ENCODE measurements at places on chromosomes 2 and 18. TPM values are rescaled to one million over a fixed set of nuclear protein-coding genes. Genes with fewer than 3 reads are reported as not detected.

FOXD4L1 gene
- total RNA-seq: 0.78 TPM

PLGLB2 gene
- 2.4 TPM for total RNA-seq

FKBP1B gene
- total RNA-seq: 13.2 TPM

OR6B2 gene
- total RNA-seq: not detected

- H3K27me3 ChIP-seq: no peaks in the 10 kb centered on the region
- DNase-seq: no peak
- H3K27ac ChIP-seq: no peak overlapping the region
- H3K4me3 ChIP-seq: no peak overlapping the region
- peaks cover 3% of the 10 kb centered on the region for H3K4me1 ChIP-seq
- H3K36me3 ChIP-seq: no peaks in the 10 kb centered on the region
Observed at GRCh38 chr18:49690312-49690711, 123.0 kb downstream of the ACAA2 start.

GRCh38 chr18:13548966-13549879, 177.1 kb downstream of the FAM210A start:
- no peaks in the 10 kb centered on the region for H3K36me3 ChIP-seq
- peaks cover 11% of the 10 kb centered on the region for H3K4me1 ChIP-seq
- H3K27ac ChIP-seq: no peak overlapping the region
- DNase-seq: no peak
- no peak overlapping the region for H3K4me3 ChIP-seq
- no peaks in the 10 kb centered on the region for H3K27me3 ChIP-seq

IL1A gene
- total RNA-seq: 1.9 TPM

DNA sequence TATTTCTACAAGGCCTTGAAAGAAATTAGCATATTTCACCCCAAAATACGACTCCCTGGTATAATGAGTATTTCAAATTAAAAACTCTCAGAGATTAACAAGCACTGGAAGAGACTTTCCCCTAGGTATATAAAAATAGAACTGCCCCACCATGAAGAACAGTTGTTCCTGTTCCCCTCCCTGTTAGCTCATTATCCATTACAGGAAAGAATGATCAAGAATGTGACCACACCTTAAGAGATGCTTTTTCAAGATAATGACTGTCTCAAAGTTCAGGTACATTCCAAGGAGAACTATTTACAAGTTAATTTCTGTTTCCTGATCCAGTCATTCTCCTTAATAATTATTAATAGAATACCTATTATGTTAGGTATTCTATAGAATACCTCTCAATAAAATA, 1220.6 kb upstream of the CDH2 start:
- no peaks in the 10 kb centered on the region for H3K4me1 ChIP-seq
- H3K4me3 ChIP-seq: no peak overlapping the region
- no peaks in the 10 kb centered on the region for H3K27me3 ChIP-seq
- no peaks in the 10 kb centered on the region for H3K36me3 ChIP-seq
- DNase-seq: no peak
- H3K27ac ChIP-seq: no peak overlapping the region

- no peak overlapping the region for H3K27ac ChIP-seq
- H3K4me1 ChIP-seq: no peaks in the 10 kb centered on the region
- no peaks in the 10 kb centered on the region for H3K36me3 ChIP-seq
- DNase-seq: no peak
- no peak overlapping the region for H3K4me3 ChIP-seq
Observed at GRCh38 chr2:181146171-181146570, 165.8 kb downstream of the UBE2E3 start.

DNA sequence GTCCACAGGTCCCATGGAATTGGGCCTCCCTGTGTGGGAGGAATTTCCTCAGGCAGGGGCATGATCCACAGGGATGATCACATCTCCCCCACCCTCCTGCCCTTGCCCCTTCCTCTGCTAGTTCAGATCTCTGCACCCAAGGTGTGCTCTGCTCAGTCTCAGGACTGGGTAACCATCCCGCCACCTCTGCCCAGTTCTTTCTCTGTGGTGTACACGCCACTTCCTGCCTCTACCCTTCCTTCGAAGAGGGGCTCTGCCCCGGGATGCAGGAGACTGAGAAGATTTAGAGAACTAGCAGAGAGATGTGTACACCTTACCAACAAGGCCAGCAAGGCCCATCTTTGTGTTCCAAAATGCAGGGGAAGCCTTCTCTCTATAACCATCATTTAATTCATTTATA, 160.4 kb downstream of the CELF4 start:
- H3K27ac ChIP-seq: no peak overlapping the region
- H3K36me3 ChIP-seq: no peaks in the 10 kb centered on the region
- no peak for DNase-seq
- no peaks in the 10 kb centered on the region for H3K27me3 ChIP-seq

DNA sequence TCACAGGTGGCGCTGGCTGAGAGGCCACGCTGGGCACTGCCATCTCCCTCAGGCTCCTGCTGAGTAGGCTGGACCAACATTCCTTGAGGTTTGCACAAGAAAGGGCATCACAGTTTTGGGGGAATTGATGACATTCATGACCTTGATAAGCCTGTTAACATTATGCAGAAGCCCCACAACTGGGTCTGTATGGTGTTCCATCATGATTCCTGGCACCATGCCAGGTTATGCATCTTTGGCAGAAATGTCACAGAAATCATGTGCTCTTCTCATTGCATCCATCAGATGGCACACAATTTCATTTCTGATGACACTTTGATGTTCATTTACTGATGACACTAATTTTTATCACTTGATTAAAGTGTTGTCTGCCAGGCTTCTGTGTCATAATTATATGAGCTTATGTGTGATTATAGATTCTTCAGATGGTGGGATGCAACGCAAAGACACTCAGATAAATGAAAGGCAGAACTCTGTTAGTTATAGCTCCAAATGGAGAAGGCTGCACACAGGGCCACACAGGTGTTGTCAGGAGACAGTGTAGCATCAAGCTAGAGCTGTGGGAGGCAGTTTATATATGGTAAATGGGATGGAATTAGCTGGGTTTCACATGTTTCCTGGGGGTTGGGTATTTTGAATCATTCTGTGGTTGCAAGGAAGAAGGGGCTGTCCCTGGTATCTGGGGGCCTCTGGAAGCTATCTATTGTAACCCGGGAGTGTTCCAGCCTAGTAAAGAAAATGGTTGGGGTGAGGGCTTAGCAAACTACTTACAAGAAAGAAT, 191.3 kb downstream of the SLC39A10 start:
- H3K27me3 ChIP-seq: no peaks in the 10 kb centered on the region
- H3K36me3 ChIP-seq: no peaks in the 10 kb centered on the region
- H3K4me1 ChIP-seq: no peaks in the 10 kb centered on the region
- H3K4me3 ChIP-seq: no peak overlapping the region
- DNase-seq: no peak

DNA sequence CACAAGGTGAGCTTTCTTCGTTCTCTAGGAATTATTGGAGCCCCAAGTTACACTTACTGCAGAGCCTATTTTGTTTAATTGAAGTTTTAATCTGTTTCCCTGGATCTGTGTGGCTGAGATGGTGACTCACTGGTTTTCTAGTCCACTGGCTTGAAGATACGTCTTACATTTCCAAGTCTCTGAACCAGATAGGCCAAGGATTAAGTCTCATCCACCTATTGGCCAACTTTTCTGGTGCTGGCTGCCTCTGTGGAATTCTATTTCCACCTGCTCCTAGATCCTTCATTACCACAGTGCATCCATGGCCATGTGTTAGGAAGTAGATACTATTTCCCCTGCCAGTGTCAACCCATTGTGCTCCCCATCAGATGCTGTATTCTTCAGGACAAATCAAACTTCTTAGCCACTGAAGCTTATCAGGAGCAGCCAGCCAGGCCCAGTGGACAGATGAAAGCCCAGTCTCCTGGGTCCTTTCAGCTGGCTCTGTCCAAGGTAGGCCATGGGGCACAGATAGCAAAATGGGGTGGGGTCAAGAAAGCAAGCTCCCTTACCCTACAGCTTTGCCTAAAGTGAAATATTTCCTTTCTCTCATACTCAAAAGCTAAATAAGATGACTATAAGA, 198.8 kb upstream of the TCF4 start:
- no peak overlapping the region for H3K27ac ChIP-seq
- no peaks in the 10 kb centered on the region for H3K36me3 ChIP-seq
- no peaks in the 10 kb centered on the region for H3K4me1 ChIP-seq
- no peaks in the 10 kb centered on the region for H3K27me3 ChIP-seq
- H3K4me3 ChIP-seq: no peak overlapping the region

CNTNAP5 gene
- total RNA-seq: not detected

CNOT11 gene
- total RNA-seq: 30.6 TPM

EGR4 gene
- not detected for total RNA-seq

DNA sequence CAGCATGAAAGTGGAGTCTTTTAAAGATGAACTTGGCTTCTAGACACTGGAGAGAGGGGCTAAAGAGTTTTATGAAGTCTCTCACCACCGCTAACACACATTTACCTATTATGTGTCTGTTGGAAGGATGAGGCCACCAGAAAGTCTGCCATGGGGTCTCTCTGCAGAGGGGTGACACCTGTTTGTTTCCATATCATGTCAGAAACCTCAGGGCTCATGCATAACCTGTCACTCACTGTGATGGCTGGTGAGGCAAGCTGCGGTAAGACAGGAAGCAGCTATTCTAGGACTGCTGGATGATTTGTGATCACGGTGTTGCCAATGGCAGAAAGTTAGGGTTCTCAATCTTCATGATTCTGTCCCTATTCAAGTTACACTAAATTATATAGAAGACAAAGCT, 60.8 kb upstream of the DNMT3A start:
- no peak overlapping the region for H3K4me3 ChIP-seq
- no peaks in the 10 kb centered on the region for H3K4me1 ChIP-seq
- H3K27ac ChIP-seq: no peak overlapping the region
- DNase-seq: no peak
- H3K36me3 ChIP-seq: no peaks in the 10 kb centered on the region
- no peaks in the 10 kb centered on the region for H3K27me3 ChIP-seq

MDH1B gene
- total RNA-seq: 0.26 TPM

FAM161A gene
- total RNA-seq: 1.5 TPM

DNA sequence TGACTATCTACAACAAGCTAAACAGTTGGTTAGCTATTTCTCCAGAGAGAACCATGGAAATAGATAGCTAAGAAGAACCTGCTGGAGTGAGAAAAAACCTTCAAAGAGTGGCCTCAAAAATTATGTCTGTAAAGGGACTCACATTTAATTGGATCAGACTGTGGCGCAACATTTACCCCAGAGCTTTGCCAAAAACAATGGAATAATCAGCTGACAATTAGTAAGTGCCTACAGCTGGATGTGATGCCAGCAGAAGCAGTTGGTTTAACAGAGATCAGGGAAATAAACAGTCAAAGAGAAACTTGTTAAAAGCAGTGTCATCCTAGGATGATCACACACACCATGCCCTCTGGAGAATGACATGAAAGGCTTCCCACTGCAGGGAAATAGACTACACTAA, 310.7 kb downstream of the CLIP4 start:
- no peaks in the 10 kb centered on the region for H3K36me3 ChIP-seq
- H3K4me1 ChIP-seq: no peaks in the 10 kb centered on the region
- H3K27me3 ChIP-seq: no peaks in the 10 kb centered on the region
- DNase-seq: no peak

CAPN13 gene
- total RNA-seq: 19.2 TPM

- H3K36me3 ChIP-seq: no peaks in the 10 kb centered on the region
- DNase-seq: no peak
- H3K27ac ChIP-seq: no peak overlapping the region
- no peak overlapping the region for H3K4me3 ChIP-seq
- no peaks in the 10 kb centered on the region for H3K27me3 ChIP-seq
Observed at GRCh38 chr2:224111576-224111975, 72.5 kb upstream of the SERPINE2 start.

TGOLN2 gene
- 156 TPM for total RNA-seq

DCTN1 gene
- 140 TPM for total RNA-seq

DNA sequence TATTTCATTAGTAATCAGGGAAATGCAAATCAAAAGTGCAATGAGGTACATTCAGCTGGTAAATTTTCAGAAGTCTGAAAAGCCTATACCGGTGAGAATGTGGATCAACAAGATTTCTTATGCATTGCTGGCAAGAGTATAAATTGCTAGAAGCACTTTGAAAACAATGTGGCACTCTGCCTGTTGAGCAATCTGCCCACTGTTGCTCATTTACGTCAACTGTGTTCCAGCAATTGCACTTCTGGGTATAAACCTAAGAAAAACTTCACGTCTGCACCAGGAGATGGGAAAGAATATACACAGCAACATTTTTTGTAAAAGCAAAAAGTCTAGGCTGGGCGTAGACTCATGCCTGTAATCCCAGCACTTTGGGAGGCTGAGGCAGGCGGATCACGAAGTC, 40.8 kb downstream of the MTERF4 start:
- H3K27ac ChIP-seq: no peak overlapping the region
- DNase-seq: no peak
- no peak overlapping the region for H3K4me3 ChIP-seq
- no peaks in the 10 kb centered on the region for H3K36me3 ChIP-seq

DNA sequence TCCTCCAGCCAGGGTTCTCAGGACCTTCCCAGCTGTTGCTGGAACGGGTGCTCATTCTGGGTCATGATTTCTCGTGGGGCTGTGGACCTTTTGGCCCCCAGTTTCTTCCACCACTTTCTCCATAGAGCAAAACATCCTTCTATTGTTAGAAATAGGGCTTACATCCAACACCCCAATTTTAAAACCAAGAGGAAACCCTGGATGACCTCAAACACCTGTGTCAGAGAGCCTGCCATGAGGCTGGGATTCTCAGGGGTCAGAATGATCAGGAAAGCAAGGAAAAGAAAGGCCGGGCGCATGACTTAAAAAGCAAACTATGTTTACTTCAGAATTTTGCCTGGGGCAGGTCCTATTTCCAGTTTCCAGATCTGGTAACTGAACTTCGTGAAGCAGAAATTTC, 307.9 kb upstream of the MEIS1 start:
- H3K27me3 ChIP-seq: no peaks in the 10 kb centered on the region
- no peaks in the 10 kb centered on the region for H3K36me3 ChIP-seq
- no peak overlapping the region for H3K4me3 ChIP-seq
- peaks cover 6% of the 10 kb centered on the region for H3K4me1 ChIP-seq

- no peak overlapping the region for H3K4me3 ChIP-seq
- H3K36me3 ChIP-seq: no peaks in the 10 kb centered on the region
- H3K4me1 ChIP-seq: peaks cover 21% of the 10 kb centered on the region
- DNase-seq: no peak
Observed at GRCh38 chr2:134252092-134252750, 1.7 kb upstream of the MGAT5 start.

- H3K4me3 ChIP-seq: no peak overlapping the region
- H3K4me1 ChIP-seq: peaks cover 21% of the 10 kb centered on the region
- no peaks in the 10 kb centered on the region for H3K27me3 ChIP-seq
- no peaks in the 10 kb centered on the region for H3K36me3 ChIP-seq
- DNase-seq: no peak
Observed at GRCh38 chr2:65395621-65396347, 36.6 kb downstream of the SPRED2 start.

GRCh38 chr2:161033059-161033660, 127.1 kb upstream of the TANK start:
- no peak overlapping the region for H3K27ac ChIP-seq
- no peak for DNase-seq
- H3K4me3 ChIP-seq: no peak overlapping the region

CRYGC gene
- not detected for total RNA-seq

DNA sequence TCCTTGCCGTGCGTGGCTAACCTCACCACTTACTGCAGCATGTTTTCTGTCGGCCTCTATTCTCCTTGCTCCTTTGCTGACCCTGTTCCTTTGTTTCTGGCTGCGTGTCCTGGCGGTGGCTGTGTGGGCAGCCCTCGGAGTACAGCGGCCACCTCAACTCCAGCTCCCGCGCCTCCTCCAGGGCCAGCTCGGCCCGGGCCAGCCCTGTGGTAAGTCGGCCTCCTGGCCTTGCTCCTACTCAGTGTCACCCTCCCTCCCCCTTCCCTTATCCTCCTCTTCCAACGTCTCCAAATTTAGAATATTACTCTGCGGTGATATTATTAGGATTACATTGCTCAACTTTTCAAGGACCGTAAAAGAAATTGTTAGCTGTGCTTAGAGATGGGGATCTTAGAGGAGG, 59.5 kb upstream of the RBM44 start:
- H3K4me3 ChIP-seq: no peak overlapping the region
- peak overlapping the region; percentile 53 for H3K27ac ChIP-seq
- H3K27me3 ChIP-seq: no peaks in the 10 kb centered on the region
- H3K36me3 ChIP-seq: peaks cover 28% of the 10 kb centered on the region
- peaks cover 75% of the 10 kb centered on the region for H3K4me1 ChIP-seq

Data from upper lobe of right lung (tissue), 1 donor.